Activated gamma-delta T cell treated with Interleukin-2 at 50 U/mL for 16 hours (primary cell): ENCODE measurements at places on chromosomes 2 and 18.

- no peak for DNase-seq
These were observed 1596.6 kb upstream of the CELF4 start for GRCh38 chr18:39162013-39162827.

DNA sequence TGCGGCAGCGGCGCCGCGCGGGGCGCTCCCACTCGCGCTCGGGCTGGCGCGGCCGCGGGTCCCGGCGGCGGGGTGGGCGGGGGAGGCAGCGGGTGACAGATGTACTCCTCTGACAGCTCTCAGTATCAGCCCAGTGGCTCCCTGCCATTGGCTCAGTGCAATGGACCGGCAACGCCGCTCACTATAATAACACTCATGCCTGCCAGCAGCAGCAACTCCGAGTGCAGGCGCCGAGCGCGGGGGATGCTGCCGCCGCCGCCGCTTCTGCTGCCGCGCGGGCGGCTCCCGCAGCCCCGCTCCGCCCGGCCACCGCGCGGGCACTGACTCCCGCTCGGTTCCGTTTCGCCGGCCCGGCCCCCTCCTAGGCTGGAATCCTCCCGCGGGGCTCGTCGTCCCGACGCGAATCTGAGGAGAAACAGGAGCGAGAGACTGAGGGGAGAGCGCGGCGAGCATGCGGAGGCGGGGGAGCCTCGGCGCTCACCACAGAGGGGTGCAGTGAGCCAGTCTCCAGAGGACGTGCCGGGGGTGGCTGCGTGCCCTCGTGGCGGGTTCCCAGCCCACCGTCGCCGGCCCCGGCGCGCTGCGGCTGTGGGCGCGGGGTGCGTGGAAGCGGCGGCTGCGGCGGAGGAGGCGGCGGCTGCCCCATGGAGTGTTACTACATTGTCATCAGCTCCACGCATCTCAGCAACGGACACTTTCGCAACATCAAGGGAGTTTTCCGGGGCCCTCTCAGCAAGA is at the start of gene ZNF804A:
TSS of gene ZNF804A (plus strand) at position 214 of the 738 bp plus-strand sequence. CDS start at position 645, 431 bp downstream.
- no peak for DNase-seq

DNA sequence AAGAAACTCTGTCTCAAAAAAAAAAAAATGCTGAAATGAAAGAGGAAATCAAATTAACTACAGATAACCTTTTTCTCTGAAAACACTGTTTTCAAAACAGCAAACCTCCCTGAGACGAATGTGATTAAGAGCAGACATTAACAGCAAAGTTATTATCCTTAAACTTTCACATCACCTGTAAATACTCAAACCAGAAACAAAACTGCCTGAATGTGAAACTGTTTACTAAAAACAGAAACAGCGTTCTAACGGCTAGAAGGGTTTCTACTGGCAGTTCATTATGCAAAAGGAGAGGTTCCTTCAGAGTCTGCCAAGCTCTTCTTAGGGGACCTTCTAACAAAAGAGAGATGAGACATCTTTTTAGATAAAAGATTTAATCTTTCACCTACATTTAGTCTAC is 45.9 kb downstream of the PNO1 start:
- no peak for DNase-seq

DNA sequence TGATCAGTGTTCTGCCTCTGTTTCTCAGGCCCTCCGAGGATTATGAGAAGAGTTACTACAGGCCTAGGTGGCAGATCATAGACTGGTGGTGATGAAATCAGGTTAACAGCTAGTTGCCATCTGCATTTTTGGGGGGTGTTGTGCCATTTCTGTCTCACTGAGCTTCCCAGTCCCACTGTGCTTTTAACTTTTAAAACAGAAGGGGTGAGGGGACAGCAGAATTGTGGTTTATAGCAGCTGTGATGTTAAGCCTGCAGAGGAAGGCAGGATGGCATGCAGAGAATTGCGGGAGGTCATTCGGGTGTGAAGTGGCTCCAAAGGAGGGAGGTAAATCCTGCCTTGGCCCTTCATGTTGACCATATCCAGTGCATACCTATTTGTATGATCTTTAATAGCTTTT is 5.0 kb downstream of the CAB39 start:
- no peak for DNase-seq

DNA sequence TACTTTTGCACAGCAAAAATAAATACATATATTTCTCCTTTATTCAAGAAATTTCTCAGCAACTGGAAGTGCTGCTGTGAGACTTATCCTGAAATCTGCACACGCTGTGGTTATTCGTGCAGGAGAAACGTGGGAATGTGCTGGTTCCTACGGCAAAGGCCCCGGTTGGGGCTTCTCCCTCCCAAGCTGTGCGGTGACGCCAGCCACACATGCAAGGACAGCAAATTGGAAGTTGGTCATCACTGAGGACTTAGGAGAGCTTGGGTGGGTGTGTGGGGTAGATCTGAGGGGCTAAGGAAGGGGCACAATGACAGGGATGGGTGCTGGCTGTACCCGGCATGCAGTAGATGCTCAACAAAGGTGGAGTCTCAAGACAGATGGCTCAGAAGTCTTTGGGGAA is 16.5 kb upstream of the MTCL1 start:
- DNase-seq = no peak

DNA sequence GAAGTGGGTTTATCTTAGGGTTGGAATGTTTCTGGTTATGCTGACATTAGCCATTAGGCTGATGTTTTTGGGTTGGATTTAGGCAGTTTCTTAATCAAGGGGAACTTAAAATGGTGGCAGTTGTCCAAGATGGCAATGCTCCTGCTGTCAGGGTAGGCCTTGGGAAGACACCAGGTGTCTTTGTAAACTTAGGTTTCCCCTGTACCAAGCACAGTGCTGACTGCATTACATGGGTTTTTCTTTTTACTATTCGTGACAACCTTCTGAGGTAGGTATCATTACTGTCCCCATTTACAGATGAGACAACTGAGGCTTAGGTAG is 528 bp upstream of the ATG16L1 start:
- DNase-seq = no peak

DNA sequence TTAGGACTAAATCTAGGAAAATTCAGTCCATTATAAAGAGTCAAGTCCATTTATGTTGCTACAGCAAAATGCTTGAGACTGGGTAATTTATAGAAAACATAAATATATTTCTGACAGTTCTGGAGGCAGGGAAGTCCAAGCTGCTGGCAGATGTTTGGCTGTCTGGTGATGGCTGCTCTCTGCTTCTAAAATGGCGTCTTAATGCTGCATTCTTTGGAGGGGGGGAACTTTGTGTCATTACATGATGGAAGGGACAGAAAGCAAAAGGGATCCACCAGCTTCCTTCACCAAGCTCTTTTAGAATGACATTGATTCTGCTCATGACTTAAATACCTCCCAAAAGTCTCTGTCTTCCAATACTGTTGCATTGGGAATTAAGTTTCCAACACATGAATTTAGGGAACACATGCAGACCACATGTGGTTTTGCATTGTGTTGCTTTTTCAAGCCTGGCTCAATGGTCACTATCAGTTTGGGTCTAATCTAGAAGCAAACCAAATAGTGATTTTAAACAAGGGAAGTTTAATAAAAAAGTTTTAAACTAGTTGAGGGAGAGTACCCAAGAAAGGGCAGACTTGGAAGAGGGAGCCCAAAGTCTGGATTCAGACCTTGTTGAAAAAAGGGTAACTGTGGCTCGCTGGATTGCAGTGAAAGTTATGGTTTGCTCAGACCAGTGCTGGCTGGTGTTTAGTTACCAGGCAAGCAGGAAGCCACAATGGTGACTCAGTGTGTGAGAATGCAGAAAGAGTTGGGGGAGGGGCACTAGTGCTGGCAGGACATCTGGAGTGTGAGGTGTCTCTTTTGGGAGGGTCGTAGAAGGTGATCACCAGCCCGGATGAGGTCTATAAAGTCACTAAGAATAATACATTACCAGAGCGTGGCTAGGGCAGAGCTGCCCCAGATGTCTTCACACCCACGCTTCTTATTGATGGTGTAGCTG is 30.8 kb downstream of the C18orf54 start:
- peak; percentile 6 for DNase-seq

DNA sequence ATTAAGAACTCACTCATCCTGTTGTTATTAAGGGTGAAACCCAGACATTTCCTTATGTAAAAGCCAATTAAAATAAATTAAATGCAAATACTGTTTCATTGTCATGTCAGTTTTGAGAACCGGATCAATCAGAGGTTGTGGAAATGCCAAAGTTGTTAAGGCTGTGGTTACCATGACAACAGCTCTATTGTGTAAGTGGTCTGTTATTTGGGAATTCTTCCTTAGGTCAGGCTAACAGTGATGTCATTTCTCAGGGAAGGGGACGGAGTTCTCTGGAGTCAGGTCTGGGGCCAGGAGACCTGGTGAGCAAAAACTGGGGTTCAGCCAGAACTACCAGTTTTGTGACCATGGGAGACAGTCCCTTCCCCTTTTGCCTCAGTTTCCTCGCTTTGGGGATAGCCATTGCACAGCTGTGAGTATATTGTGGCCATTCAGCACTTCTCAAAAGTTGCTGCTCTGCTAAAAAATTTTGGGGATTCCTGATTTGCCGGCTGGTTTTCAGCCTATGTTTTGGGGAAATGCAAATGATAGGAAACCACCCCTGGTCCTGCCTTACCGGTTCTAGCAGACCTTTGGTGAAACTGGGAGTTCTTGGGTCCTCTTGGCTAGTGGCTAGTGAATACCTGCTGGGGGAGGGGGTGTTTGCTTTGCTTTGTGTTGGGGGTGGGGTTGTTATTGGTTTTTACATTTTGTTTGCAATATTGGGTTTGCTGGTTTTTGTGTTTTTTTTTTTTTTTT is 21.6 kb downstream of the HPCAL1 start:
- DNase-seq = no peak

GRCh38 chr2:18119883-18120282 is 241.4 kb downstream of the KCNS3 start:
- DNase-seq = no peak
